ENCODE measurements at places on chromosomes 12 and 14. TPM values are rescaled to one million over a fixed set of nuclear protein-coding genes. Genes with fewer than 3 reads are reported as not detected.

- H3K4me1 ChIP-seq: peaks cover 7% of the 10 kb centered on the region
- no peak overlapping the region for H3K27ac ChIP-seq
- no peaks in the 10 kb centered on the region for H3K27me3 ChIP-seq
Measured at GRCh38 chr12:21907948-21908837, 33.0 kb downstream of the ABCC9 start.

- DNase-seq: no peak
- no peak overlapping the region for H3K27ac ChIP-seq
- H3K36me3 ChIP-seq: no peaks in the 10 kb centered on the region
Measured at GRCh38 chr12:131090274-131091210, 136.8 kb downstream of the ADGRD1 start.

GRCh38 chr12:1628666-1629337 lies at the start of gene WNT5B:
Gene WNT5B, plus strand, starts transcription at chr12:1629231. Its CDS starts 2,124 bp downstream, at chr12:1631355.
- no peaks in the 10 kb centered on the region for H3K27me3 ChIP-seq
- H3K4me1 ChIP-seq: peaks cover 30% of the 10 kb centered on the region
- H3K36me3 ChIP-seq: no peaks in the 10 kb centered on the region
- peak within 1 kb of the TSS; percentile 47 for H3K4me3 ChIP-seq
- no peak for DNase-seq

DNA sequence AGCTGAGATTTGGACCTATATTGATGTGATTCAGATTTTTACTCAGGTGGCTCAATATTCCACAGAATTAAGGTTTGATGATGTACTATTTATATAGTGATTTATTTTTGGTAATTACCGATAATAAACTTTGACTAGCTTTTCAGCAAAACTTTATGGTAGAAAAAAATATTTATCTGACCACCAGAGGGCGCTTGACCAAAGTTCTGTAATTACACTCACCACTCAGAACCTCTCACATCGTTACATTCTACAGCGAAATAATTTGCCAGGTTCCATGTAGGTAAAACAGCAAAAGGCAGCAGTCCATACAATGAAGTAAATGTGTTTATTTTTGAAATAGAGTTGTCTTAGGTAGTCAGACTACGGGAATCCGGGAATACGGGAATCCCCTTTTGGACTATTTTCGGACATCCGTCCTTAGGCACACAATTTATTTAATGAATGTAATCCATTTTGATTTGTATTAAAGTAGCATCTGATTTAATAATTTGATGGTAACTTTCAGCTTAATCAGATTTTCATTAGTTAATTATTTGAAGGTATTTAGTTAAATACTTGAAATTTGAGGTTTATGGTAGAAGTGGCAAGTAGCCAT lies 143.0 kb upstream of the DDHD1 start:
- no peaks in the 10 kb centered on the region for H3K4me1 ChIP-seq
- H3K27ac ChIP-seq: no peak overlapping the region
- no peaks in the 10 kb centered on the region for H3K27me3 ChIP-seq
- DNase-seq: no peak
- H3K36me3 ChIP-seq: no peaks in the 10 kb centered on the region
- H3K4me3 ChIP-seq: no peak overlapping the region

- no peak overlapping the region for H3K27ac ChIP-seq
- H3K36me3 ChIP-seq: no peaks in the 10 kb centered on the region
- H3K4me1 ChIP-seq: no peaks in the 10 kb centered on the region
- H3K4me3 ChIP-seq: no peak overlapping the region
- H3K27me3 ChIP-seq: no peaks in the 10 kb centered on the region
Measured at GRCh38 chr12:69042557-69042956, 109.6 kb upstream of the CPM start.

Gene LTBP2
- 52.5 TPM for total RNA-seq
